ENCODE measurements at places on chromosomes 16 and 17.

GRCh38 chr17:44906010-44906646, 6.9 kb upstream of the EFTUD2 start:
- DNase-seq = no peak

GRCh38 chr16:3461151-3461550, 17.7 kb downstream of the NAA60 start:
- DNase-seq = peak; percentile 28

DNA sequence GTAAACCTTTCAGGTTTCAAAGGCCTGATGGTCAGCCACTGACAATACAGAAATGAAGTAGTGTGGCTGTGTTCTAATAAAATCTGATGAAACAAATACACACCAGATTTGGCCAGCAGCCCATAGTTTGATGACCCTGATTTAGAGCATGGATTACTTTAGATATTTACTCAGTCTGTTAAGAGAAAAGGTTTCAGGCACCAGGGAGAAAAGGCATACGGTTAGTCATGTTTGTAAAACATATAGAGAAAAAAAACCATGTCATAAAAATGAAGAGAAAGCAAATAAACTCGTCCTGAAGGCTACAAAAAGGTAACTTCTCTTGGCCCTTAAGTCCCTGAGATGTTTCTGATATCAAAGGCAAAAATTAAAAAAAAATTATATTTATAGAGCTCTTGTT, 112.1 kb downstream of the ADAMTS18 start:
- no peak for DNase-seq

DNA sequence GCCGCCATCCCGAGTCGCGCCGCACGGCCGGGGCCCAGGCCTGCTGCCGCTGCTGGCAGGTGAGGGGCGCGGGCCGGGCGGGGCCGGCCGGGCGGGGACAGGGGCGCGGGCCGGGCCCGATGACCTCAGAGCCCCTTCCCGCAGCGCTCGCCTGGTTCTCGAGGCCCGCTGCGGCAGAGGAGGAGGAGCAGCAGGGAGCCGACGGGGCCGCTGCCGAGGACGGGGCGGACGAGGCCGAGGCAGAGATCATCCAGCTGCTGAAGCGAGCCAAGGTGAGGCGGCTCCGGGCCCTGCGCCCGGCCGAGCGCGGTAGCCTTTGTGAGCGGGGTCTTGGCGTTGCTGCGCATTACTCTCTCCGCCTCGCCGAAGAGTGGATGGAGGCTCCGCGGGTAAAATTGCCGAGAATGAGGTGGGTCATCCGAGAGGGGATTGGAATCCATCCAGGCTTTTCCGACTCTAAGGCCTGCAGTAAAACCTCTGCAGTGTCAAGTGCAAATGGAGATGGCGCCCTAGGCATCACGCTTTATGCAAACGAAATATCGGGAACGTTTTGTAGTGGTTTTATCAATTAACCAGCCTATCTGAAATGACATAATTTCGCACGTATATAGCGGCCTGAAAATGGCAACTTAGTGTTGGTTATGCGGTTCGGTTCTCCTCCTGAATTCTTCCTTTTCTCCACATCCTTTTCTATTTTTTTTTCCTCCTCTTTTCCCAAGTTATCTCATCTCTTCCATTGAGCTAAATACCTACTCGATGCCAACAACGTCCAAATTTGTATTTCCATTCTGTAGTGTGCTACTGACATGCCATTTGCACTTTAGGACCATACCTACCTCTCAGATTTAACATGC, 577 bp downstream of the TTC19 start:
- peak; percentile 46 for DNase-seq

DNA sequence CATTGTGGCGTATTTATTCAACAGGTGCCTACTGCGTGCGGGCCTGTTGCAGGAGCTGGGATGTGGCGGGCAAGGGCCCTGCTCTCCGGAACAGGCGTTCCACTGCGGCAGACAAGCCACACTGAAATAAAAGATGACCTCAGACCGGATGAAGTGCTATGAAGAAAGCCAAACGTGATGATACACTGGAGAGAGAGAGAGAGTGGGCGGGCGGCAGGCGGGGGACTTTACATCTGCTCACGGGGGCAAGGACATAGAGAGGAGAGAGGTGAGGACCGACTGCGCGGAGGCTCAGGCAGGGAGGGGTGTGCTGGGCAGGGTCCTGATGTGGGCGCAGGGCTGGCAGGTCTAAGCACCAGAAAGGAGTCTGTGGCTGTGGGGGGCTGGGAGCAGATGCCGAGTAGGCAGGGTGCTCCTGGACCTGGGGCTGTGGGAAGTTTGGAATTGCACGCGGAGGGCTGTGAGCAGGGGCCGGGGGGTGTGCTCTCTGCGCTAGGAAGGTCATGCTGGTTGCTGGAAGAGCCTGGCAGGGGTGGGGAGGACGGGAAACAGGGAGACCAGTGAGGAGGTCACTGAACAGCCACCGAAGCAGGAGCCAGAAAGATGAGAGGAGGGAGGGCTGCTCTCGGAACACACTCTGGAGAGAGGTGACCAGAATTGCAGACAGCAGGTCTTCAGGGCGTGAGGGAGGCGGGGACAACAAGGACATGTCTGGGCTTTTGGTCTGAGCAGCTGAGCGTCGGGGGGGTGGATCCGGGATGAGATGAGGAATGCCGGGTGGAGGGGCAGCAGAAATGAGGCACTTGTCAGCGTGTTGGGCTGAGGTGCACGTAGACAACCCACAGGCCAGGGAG, 9.9 kb downstream of the MXRA7 start:
- DNase-seq = no peak

GRCh38 chr16:89764711-89765201, 43.4 kb downstream of the ZNF276 start:
- DNase-seq = no peak

DNA sequence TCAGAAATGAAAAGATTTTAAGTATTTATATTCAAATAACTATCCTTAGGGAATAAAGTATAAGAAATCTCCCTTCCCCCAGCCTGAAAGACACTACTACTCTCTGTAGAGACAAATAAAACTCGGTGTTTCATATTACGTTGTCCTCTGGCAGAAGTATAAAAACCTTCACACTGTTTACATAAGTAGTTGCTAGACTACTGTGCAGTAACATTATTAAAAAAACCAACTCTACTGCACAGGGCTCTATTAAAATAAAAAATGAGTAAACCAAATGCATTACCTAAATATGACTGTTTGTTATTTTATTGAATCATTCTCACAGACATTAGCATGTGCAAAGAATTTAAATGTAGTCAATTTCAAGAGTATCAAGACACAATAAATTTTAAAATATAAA, 67.4 kb downstream of the MED13 start:
- no peak for DNase-seq

- DNase-seq = no peak
Observed at GRCh38 chr17:30200106-30200505, 35.4 kb downstream of the SLC6A4 start.

- no peak for DNase-seq
Observed at GRCh38 chr17:8144401-8145231, 7.6 kb downstream of the PER1 start.

DNA sequence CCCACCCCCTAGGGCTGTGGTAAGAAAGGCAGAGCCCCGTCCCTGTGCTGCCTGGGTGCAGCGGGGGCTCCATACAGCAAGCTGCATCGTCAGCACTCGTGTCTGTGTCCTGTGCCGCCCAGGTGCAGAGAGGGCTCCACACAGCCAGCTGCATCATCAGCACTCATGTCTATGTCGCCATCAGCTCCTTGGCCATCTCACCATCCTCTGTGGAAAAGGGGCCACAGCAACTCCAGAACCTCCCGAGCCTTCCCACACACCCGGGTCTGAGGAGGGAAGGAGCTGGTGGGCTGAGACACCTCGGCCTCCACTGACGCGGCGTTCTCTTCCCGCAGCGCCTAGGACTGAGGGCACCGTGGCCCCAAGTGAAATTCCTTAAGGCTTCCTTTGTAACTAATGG, 72.9 kb upstream of the CHMP6 start:
- no peak for DNase-seq

DNA sequence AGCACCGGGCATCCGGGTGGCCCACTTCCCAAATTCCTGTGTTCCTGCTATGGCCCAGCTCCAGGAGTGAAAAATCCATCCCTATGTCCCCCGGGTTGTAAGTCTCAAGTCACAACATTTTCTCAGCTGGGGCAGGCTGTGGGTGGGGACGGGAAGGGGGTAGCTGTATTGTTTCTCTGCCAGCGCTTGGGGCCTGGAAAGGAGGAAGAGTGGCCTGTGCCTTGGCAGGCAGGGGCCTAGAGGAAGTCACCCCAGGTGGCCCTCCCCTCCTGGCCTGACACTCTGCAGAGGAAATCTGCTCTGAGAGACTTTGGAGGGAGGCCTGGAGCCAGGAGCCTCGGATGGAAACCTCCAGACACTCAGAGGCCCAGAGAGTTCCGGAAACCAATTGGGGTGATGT, 10.6 kb upstream of the SCN4A start:
- no peak for DNase-seq

DNA sequence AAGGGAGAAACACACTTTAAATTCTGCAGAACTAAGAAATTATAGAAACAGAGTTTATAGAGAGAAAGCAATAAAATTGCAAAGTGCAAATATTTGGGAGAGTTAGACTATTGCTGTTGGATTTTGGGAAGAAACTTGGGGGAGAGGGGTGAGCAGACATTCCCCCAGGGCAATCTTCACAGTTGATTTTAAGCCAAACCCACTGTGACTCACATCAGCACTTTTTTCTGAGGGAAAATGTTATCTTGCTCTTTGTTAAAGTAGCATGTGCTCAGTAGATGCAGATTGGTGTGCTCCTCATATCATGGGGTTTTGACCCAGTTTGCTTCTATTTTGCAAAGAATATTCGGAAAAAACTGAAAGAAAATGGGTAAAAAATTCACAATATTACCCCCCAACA, 367.6 kb downstream of the CDH11 start:
- DNase-seq = no peak

- no peak for DNase-seq
Observed at GRCh38 chr16:3328643-3329042, 23.3 kb downstream of the ZNF75A start.

DNA sequence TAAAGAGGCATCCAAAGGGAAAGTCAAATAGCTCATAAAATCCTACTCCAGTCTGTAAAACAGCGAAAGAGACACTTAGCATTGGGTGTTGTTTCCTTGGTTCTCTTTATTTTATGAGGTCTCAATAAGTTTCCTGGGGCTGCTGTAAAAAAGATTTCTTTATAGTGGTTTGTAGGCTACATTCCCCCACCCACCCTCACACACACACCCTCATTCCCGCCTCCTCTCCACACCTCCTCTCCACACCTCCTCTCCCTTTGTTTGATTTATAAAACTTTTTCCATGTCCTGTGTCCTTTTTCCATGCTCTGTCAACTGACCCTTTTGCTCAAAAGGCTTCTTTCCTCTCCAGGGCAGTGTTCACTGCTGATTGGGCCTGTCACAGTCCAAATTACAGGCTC, 178.9 kb upstream of the SOX9 start:
- DNase-seq = no peak

GRCh38 chr16:14569213-14569612, 60.8 kb downstream of the PARN start:
- DNase-seq = no peak

GRCh38 chr16:48067388-48067787, 88.4 kb downstream of the ABCC12 start:
- no peak for DNase-seq

GRCh38 chr17:44867841-44868240, 20.2 kb downstream of the HIGD1B start:
- DNase-seq = no peak

DNA sequence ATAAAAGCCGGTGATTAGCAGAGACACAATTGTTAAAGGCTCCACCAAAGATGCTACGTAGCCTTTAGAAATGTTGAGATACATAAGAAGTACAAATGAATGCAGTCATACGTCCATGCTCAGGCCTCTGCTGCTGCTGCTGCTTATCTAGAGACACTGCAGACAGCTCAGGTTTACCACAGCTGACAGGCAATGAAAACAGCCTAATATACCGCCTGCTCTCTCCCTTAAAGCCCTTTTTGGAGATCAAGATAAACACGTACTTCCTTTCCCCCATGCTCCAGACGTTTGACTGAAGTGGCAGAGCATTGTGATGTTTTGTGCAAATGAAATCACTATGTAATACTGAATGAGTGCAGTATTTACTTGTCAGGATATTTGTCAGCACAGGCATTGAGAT, 185.3 kb downstream of the AATF start:
- no peak for DNase-seq

DNA sequence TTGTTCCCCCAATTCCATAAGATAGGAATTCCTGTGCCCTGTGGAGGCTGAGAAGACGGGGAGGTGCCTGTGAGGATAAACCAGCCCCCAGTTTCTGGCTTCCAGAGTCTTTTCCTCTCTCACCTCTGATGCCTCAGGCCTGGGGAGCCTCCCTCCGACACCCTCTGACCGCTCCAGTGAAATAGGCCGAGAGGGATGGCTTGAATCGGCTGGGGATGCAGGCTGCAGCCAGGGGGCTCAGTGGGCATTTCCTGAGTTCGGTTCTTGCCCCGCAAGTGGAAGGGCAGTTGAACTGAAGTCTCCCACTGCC, 339.4 kb downstream of the SEC14L1 start:
- no peak for DNase-seq

- peak; percentile 78 for DNase-seq
Observed at GRCh38 chr17:58317421-58318064, 11.1 kb downstream of the TSPOAP1 start.

DNA sequence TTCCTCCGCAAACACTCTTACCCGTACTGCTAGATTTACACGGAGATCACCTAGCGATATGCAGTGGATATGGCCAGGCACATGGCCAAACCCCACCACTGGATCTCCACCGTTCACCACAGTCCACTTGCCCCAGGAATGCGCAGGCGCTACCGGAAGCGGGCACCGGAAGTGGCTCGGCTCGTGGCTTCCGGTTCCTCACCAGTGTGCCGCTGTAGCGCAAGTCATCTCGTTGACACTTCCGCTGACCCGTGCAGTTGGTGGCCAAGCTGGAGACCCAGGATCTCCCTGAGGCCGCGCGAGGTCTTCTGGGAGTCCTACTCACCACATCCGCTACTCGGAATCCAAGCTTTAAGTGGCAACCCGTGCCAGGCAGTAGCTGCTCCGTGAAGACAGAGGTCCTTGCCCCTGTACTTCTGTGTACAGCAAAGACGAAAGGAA, 11.5 kb downstream of the ZNF597 start:
- peak; percentile 55 for DNase-seq

GRCh38 chr17:81537856-81538555, 9.8 kb downstream of the FSCN2 start:
- no peak for DNase-seq

Measured in stimulated activated naive CD4-positive, alpha-beta T cell (primary cell).